Fibroblast of skin of back (primary cell): ENCODE measurements at places on chromosomes 16 and 17.

DNA sequence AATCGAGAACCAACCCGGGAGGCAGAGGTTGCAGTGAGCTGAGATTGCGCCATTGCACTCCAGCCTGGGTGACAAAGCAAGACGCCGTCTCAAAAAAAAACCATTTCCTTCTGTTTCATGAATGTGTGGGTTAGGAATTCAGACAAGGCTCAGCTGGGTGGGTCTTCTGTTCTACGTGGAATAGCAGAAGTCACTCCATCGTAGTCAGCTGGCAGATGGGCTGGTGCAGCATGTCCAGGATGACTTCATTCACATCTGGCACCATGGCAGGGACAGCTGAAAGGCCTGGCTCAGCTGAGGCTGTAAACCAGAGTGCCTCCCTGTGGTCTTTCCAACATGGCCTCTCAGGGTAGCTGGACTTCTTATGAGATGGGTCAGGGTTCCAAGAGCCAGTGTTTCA lies 89.0 kb downstream of the C17orf67 start:
- no peak for DNase-seq

GRCh38 chr17:73592501-73592961 lies 51.7 kb downstream of the SDK2 start:
- no peak for DNase-seq

- DNase-seq: no peak
Observed at GRCh38 chr16:54363766-54364165, 77.2 kb upstream of the IRX3 start.

- no peak for DNase-seq
Observed at GRCh38 chr17:28124962-28125361, 82.5 kb downstream of the NLK start.

- peak; percentile 31 for DNase-seq
Observed at GRCh38 chr17:18235743-18236256, 10.4 kb downstream of the LLGL1 start.

GRCh38 chr17:65332375-65332774 lies 195.2 kb downstream of the RGS9 start:
- DNase-seq: peak; percentile 69

DNA sequence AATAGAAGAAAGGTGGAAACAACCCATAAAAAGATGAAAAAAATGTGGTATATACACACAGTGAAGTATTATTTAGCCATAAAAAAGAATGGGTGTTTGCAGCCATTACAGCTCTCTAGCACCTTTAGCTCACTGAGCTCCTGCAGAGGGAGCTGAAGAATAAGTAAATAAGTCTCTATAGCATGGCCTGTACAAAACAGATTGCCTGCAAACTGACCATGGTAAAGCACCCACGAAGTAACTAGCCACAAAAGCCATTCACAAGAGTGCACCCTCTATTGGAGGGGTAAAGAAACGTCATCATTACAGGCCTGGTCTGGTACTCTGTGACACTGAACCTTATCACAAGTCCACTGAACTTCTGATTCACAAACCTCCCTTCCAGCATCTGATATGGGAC lies 76.3 kb downstream of the USP32 start:
- no peak for DNase-seq

GRCh38 chr16:19164285-19164684 lies 3.8 kb upstream of the SYT17 start:
- DNase-seq: no peak

DNA sequence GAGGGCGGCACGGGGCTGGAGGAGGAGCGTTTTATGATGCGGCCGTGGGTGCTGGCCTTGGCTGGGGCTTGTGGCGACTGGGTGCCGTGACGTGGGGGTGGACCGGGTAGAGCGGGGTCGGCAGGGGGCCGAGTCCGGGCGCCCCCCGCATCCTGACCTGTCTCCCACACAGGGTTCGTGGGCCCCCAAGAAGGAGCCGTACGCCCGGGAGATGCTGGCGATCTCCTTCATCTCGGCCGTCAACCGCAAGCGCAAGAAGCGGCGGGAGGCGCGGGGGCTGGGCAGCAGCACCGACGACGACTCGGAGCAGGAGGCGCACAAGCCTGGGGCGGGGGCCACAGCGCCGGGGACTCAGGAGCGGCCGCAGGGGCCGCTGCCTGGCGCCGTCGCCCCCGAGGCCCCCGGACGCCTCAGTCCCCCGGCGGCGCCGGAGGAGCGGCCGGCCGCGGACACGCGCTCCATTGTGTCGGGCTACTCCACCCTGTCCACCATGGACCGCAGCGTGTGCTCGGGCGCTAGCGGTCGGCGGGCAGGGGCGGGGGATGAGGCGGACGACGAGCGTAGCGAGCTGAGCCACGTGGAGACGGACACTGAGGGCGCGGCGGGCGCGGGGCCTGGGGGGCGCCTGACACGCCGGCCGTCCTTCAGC lies 81.6 kb downstream of the ARHGAP23 start:
- DNase-seq: no peak

DNA sequence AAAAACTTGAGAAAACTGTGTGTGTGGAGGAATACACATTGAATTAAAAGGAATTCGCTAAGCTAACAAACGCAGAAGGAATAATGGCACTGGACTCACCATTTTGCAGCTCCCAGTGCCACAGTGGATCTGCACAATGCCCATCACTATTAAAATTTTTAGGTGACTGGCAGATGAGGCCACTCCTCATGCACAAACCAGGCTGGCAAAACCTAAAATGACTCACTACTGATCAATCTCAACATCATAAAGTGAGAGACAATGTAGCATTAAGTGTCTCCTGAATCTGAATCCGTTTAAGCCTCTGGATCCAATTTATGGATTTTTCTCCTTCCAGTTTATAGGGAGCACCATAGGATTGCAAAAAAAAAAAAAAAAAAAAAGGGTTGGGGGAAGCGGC lies 20.6 kb downstream of the MYH10 start:
- DNase-seq: no peak

GRCh38 chr16:68470461-68471150 lies 22.3 kb upstream of the SMPD3 start:
- no peak for DNase-seq

DNA sequence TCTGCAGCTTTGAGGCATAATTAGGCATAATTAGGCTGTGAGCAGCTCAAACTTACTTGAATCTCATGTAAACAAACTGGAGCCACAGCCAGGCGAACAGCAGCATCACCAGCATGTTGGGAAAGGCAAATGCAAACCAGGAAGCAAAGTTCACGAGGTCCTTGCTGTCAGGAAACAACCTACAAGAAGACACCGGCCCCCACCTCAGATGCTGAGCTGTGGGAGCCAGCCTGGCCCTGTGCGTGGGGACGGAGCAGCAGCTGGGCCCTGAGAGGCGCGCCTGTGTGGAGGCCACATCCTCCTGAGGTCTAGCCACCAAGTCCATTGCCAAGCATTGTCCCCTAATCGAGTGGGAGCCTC lies 12.2 kb downstream of the SLC13A5 start:
- no peak for DNase-seq

- DNase-seq: peak; percentile 88
Observed at GRCh38 chr17:21041741-21042457, 912 bp downstream of the USP22 start.

GRCh38 chr16:63008688-63009087 lies 972.5 kb upstream of the CDH8 start:
- no peak for DNase-seq

- DNase-seq: no peak
Observed at GRCh38 chr17:33137426-33137825, 145.8 kb downstream of the SPACA3 start.

DNA sequence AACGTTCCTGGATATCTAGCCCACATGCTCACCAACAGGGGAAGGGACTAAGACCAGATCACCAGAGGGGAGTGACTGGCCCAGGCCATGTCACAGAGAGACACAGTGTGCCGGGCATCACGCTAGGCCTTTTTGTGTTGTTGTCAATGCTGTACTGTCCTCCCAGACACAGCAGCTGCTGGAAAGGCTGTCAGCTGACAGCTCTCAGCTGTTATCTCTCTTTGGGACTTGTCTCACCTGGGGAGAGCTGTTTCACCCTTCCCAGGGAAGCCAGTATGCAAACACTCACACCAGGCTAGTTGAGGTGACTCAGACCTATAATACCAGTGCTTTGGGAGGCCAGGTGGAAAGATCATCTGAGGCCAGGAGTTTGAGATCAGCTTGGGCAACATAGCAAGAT lies 19.4 kb downstream of the UNC45B start:
- DNase-seq: no peak

- peak; percentile 36 for DNase-seq
Observed at GRCh38 chr16:30351586-30352419, 3.3 kb downstream of the CD2BP2 start.

- DNase-seq: peak; percentile 92
Observed at GRCh38 chr17:50270435-50271362, 3.6 kb upstream of the TMEM92 start.

GRCh38 chr17:81465910-81466309 lies 46.7 kb downstream of the ACTG1 start:
- DNase-seq: no peak

GRCh38 chr16:49838441-49839016 lies 17.4 kb downstream of the ZNF423 start:
- DNase-seq: no peak

DNA sequence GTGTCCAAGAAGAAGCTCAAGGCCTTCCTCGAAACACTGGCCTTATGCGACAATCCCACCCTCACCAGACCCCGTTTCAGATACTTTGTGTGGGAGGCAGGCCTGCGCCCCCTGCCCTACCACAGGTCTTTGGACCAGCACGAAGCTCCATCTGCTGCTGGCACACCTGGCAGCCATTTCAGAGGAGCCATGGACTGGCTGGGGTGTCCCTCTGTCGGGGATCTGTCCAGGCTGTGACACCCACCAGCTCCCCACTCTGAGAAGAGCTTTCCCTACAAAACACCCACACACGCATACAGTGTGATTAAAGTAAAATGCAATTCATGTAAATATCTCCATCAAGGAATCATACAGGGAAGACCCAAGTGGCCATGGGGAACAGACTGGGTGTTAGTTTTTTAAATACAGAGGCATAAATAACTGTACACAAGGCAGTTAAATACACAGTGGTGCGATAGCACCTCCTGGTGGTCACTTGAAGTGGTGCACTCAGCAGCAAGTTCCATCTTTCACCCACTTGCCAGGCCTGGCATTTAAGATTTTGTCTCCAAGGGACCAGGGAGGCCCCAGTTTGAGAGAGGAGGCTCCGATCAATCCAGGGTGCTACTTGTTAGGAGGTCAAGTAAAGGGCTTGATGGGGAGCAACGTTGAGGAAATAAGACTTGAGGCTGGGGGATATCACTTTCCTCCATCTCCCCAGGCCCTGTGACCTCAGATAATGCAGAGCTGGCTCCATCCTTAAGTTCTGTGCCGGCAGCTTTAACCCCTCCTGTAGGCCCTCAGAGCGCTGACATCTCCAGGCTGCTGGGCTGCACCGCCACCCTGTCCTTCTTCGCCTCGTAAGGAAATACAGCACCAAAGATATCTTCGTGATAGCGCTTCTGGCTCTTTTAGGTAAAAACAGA lies 43.6 kb downstream of the NOS2 start:
- peak; percentile 19 for DNase-seq

GRCh38 chr17:57442914-57443571 lies 186.7 kb downstream of the MSI2 start:
- peak; percentile 27 for DNase-seq

- DNase-seq: no peak
Observed at GRCh38 chr16:2811703-2812471, 5.2 kb upstream of the PRSS21 start.
